GM13977 (cell line): ENCODE measurements at places on chromosomes 6 and 20.

GRCh38 chr20:33866398-33867100 lies 55.4 kb downstream of the CHMP4B start:
- no peak for DNase-seq

DNA sequence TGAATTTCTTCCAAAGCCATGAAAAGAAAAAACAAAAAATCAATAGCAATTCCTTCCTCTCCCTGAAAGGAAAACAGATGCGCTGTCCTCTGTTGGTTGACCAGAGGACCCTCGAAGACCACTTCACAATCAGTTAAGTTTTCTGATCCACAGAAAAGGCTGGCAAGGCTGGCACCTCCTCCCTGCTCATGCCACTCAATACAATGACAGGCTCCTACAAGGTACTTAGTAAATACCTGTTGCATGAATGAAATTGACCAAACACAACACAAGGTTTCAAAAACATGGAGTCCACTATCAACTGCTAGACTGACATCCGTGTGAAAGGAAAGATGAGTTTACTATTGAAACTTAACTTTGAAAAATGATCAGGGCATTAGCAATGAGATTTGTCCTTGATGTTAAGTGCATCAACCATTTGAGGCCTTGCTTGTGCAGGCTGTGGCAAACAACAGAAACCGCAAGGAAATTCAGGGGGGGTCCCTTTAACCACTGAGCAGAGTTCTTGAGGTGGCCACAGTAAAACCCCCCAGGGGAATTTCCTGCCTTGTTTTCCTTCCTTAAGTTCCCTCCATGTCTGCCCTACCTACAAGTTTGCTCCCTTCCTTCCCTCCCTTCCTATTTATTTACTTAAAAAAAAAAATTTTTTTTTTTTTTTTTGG lies 27.9 kb upstream of the RTF2 start:
- peak; percentile 64 for DNase-seq

GRCh38 chr20:31861385-31862156 lies 8.8 kb downstream of the DUSP15 start:
- DNase-seq, result peak; percentile 97

DNA sequence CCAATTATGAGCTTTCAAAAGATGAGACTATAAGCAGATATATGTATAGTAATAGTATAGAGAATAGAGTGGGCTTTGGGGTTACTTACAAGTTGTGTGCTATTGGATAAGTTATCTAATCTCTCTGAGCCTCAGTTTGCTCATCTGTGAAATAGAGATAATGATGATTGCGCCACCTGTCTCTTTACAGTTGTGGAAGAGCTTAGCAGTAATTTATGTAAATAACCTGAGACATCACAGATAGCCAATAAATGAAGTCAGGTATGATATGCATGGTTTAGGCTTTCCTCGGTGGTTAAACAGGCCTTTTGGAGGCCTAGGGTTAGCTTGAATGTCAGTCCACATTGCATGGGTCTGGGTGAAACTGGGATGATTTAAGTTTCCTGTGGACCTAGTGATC lies 29.8 kb upstream of the SCUBE3 start:
- no peak for DNase-seq

DNA sequence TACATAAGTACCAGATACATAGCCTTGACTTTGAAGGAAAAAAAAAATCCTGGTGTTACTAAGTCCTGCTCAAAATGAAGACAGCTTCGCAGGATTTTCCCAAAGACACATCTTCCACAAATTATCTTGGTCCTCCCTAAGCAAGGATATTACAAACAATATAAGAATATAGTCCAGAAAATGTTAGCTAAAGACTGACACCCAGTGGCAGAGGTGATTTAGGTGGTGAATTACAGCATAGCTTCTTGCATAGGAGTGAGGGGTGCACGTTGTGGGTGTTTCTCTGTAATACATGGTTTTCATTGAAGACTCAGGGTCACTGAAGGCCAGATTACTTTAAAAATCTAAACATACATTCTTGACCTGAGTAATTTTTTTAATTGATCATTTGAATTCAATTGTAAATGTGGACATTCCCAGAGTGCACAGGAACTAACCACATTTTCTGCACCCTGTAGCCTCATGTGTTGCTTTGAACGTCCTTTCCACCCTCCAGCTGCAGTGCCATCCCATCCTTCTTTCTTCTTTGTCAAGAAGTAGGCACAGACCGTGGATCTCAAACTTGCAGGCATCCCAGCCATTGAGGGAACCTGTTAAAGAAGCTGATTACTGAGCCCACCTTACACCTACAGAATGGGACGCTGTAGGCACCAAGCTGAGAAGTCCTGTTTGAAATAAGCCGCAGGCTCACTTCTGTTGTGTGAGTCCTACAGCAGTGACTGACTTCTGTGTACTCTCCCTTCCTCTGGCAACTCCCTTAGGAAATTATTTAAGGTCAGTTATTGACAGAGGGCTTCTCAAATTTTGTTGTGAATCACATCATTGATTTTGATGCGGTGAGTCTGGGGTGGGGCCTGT lies 102.6 kb downstream of the PERP start:
- DNase-seq, result peak; percentile 54

DNA sequence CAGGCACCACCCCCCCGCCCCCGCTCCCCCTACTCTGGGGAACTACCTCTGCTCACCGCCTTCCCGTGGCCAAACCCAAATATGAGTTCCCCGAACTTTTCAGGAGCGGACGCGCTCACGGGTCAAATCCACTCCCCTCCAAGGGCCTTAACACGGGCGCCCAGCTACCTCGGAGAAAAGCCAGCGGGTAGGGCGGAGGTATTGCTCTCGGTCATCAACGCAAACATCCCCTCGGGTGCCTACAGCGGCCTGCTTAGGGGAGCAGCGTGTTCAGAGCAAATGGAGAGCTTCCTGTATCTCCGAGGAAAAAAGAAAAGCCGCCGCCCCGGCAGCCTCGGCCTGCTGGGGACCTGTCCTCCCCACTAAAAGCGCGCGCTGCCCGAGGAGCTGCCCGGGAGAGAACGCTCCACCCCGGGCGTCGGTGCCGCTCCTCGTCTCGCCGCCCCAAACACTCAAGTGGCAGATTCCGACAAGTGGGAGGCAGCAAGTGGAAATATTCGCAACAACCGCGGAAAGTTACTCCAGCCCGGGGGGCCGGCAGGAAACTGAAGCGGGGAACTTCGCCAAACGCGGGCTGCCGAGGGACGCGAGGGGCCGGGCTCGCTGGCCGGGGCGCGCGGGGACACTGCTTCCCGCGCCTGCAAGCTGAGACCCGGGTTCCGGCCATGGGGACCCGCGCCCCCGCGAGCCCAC lies 699 bp downstream of the PTPRT start:
- DNase-seq, result peak; percentile 30

DNA sequence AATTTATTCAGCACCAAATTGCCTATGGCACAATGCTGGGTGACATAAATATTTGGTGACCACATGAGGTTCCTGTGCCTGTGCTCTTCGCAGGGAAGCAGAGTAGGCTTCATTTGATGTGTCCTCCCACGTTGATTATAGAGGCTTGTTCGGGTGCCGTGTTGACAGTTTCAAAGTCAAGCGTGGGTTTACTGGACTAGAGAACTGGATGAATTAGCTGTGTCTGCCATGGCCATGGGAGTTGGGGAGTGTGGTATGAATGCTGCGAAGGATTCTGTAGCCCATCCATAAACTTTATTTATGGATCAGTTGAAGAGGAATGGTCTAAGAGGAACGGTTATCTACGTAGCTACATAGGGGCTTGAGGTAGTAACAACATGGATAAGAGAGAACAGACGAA lies 11.0 kb downstream of the CD109 start:
- DNase-seq, result no peak

GRCh38 chr6:97100696-97101095 lies 176.2 kb downstream of the KLHL32 start:
- DNase-seq, result no peak

DNA sequence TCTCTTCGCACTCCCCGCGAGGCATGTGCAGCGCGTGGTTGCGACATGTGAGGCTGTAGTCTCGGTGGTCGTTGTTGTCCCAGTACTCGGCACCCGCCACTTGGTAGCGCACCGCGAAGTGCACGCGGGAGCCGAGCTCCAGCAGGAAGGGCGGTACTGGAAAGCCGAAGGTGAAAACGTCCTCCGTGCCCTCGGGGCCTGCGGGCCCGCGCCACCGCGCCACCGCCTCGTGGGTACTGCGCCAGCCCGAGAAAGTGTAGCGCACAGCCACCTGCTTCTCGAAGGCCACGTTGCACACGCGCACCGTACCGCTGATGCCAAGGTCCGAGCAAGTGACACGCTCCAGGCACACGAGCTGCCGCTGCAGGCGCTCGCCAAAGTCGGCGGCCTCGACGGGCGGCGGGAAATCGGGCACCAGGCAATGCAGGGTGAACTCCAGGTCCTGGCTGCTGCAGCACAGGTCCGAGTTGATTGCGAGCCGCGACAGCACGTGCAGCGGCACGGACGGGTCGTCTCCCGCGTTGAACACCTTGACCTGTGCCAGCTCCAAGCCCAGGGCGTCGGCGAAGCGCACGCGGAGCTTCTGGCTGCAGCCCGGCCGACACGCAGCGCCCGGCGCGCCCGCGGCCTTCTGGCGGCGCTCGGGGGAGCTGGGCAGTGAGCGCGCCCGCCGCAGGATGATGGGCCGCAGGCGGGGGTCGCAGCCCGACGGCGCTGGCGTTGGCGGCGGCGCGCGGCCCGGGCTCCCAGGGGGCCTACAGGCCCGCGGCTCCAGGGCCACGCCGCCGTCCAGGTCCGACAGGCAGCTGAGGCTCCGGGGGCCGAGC lies 840 bp downstream of the PPP1R3D start:
- DNase-seq, result peak; percentile 32

DNA sequence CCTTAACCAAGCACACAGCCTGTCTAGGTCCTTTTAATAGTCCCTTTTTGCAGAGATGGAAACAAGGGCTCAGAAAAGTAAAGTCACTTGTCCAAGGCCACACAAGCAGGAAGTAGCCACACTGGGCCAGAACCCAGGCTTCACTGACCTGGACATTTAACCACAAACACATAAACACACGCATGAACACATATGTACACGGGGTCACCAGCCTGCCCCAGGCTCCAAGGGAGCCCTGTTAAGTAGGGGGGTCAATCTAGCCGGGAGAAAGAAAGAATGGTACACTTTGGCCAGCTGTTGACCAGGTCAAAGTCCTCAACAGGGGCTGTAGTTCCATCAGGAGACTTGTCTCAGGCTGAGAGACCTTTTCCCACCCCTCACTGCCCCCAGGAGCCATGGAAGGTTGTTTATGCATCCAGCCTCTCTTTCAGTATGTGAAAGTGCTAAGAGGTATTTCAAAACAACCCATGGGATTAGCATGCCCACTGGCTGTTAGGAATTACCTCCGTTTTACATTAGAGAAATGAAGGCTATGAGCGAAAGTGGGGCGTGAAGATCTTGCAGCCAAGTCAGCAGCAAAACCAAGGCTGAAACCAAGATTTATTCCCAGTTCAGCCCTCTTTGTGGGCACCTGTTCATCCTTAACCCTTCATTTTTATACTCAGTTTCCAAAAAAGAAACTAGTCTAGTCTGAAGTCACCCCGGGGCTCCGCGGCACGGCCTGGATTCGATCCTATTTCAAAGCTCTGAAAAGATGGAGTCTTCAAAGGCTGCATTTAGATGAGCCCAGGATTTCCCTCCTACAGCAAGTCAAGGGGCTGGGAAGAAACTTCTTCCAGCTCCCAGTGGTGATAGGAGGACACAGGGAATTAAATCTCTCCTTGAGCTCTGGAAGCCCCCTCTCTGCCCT lies 9.8 kb downstream of the SDC4 start:
- DNase-seq, result no peak

GRCh38 chr6:113432521-113433334 lies 424.4 kb upstream of the MARCKS start:
- DNase-seq, result no peak

- no peak for DNase-seq
Observed at GRCh38 chr6:168844821-168845609, 404.0 kb downstream of the SMOC2 start.

DNA sequence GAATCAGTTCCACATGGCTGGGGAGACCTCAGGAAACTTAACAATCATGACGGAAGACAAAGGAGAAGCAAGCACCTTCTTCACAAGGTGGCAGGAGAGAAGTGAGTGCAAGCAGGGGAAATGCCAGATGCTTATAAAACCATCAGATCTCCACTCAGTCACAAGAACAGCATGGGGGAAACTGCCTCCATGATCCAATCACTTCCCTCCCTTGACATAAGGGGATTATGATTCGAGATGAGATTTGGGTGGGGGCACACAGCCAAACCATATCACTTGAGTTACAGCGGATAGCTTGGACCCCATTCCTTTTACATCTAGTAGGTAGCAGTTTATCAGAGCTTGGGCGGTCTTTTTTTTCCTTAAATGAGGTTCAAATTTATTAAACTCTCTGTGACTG lies 19.1 kb downstream of the AFDN start:
- DNase-seq, result no peak

DNA sequence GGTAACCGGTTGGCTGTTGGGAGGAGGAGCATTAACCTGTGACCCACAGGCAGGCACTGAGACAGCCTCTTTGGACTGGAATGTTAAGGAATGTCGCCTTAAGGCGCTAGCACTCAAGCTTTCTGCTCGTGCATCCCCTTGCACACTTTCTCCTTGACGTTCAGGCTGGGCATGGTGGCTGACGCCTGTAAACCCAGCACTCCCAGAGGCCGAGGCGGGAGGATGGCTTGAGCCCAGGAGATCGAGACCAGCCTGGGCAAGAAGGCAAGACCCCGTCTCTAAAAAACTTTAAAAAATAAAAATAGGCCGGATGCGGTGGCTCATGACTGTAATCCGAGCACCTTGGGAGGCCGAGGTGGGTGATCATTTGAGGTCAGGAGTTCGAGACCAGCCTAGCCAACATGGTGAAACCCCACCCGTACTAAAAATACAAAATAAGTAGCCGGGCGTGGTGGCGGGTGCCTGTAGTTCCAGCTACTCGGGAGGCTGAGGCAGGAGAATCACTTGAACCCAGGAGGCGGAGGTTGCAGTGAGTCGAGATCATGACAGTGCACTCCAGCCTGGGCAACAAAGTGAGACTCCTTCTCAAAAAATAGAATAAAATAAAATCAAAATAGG lies 1.9 kb upstream of the GID8 start:
- no peak for DNase-seq

DNA sequence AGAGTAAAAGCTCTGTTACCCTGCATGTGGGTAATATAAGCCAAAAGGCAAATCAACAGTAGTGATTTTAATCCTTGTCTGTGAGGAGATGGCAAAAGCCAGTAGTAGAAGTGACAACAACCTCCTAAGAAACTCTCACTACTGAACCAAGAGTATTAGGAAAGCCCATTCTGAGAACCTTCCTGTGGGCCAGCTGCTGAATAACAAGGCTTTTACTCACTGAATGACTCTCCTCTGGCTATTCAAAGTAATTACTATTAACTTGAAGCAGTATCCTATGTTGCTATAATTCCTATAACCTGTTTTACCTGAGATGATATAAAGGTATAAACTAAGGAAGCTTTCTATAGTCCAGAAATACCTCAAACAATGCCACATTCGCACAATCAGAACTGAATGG lies 55.1 kb downstream of the CHD6 start:
- DNase-seq, result no peak

- no peak for DNase-seq
Observed at GRCh38 chr6:14035071-14035847, 82.3 kb upstream of the CD83 start.
